NCI-H1436 treated with DMSO at 0.1 percent for 48 hours (cell line): ENCODE measurements at places on chromosomes 4 and X.

DNA sequence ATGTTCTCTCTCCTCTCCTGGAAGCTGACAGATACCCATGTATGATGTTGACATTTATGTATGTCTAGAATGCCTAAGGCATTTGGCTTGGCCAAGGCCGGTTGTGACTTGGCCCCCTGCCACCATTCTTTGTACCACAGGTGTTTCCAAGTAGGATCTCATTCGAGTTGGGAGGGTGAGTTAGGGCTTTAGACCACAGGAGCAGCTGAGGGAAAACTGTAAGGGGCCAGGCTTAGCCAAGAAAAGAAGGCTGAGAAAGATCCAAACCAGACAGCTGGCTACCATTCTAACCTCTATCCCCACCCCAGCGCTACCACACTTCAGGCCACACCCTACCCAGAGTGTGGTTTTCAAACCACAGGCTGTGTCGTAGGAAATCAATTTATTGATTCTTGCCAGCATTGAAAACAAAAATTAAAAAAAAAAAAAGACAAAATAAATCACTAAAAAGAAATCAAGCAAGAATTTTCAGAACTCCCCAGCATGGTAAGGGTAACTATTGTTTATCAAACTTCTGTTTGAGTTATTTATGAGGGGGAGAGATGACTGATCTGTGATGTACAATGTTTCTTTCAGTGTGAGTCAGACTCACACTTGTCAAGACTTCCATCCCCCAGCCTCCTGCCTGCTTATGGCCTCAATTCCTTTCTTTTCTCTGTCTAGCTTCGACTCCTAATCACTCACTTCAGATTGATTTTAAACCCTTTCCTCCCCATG, 9.9 kb downstream of the TMSB4X start:
- DNase-seq = no peak

GRCh38 chr4:181301735-181302710, 941.2 kb upstream of the TENM3 start:
- DNase-seq = peak; percentile 51

GRCh38 chr4:188297873-188298272, 158.6 kb downstream of the TRIML1 start:
- DNase-seq = no peak

GRCh38 chr4:16294455-16294854, 68.2 kb upstream of the TAPT1 start:
- DNase-seq = no peak

DNA sequence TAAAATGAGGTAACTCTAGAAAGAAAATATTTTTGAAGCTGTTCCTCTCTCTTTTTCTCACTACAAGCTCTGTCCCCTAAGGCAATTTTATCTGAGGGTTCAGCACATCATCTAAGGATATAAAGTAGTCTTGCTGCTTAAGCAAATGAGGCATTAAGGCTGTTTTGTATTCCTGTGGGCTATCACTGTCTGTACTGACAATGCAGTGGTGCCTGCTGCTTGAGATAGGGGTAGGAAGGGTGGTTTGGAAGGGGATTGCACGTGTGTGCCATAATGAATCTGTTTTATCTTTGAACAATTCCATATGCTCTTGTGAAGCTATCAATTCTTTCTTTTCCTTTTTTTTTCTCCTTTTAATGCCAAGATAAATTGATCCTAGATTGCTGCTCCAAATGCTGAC, 128.0 kb upstream of the ATOH1 start:
- no peak for DNase-seq

DNA sequence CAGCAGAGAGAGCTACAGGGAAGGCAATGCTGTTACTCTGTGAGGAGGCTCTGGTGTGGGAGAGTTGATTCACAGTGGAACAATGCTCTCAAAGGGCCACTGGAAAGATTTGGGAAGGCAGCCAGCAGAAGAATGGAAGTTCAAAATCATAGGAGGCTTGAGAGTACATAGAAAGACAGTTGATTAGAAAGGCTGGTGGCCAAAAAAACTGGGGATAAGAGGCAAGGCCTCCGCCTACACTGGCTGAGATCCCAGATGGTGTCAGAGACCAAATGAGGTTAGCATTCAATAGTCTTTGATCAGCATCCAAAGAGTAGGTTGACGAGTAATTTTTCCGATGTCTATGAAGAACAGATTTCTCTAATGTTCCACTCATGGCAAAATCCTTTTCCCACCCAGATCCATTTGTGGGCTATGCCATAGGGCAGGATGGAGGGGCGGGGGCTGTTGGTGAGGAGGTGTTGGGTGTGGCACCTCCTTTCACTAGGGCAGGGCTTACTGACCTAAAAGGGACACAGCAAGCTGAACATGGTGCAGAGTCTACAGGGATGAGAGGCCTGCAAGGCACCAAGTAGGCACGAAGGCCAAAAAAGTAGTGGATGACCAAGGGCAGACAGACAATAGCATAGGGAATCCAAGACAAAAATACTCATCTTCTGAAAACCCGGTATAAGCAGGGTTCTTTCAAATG, 15.1 kb downstream of the TEC start:
- no peak for DNase-seq

DNA sequence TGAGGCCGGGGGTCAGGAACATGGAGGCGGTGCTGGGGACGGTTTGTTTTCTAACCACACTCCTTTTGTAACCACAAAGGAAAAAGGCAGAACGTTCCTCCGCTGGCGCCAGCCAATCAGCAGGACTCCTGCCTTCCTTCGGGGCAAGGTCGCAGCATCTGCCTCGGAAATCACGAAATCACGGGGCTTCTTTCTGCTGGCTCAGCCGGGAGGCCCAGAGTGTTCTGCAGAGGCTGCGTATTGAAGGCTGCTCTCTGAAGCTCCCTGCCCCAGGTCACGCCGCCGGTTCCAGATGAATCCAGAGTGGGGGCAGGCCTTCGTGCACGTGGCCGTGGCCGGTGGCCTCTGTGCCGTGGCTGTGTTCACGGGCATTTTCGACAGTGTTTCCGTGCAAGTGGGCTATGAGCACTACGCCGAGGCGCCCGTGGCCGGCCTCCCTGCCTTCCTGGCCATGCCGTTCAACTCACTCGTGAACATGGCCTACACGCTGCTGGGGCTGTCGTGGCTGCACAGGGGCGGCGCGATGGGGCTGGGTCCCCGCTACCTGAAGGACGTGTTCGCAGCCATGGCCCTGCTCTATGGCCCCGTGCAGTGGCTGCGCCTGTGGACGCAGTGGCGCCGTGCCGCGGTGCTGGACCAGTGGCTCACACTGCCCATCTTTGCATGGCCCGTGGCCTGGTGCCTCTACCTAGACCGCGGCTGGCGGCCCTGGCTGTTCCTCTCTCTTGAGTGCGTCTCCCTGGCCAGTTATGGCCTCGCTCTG, 9.4 kb downstream of the TMEM187 start:
- no peak for DNase-seq

DNA sequence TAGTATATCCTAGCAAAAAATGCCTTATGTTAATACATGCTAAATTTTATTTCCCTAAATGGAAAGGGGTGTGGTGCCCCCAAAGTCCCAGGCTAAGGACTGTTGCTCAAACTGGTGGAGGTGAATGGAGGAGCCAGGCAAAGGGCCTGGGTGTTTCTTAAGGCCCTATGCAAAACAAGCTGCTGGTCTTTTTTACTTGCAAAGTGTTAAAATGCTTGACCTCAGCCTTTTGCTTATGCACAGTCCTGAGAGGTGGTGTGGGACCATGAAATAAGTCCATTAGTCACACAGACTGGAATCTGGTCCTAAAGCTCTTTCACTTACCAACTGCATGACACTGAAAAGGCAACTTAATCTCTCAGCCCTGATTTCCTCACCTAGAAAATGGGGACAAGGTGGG, 223.5 kb upstream of the MBNL3 start:
- no peak for DNase-seq

DNA sequence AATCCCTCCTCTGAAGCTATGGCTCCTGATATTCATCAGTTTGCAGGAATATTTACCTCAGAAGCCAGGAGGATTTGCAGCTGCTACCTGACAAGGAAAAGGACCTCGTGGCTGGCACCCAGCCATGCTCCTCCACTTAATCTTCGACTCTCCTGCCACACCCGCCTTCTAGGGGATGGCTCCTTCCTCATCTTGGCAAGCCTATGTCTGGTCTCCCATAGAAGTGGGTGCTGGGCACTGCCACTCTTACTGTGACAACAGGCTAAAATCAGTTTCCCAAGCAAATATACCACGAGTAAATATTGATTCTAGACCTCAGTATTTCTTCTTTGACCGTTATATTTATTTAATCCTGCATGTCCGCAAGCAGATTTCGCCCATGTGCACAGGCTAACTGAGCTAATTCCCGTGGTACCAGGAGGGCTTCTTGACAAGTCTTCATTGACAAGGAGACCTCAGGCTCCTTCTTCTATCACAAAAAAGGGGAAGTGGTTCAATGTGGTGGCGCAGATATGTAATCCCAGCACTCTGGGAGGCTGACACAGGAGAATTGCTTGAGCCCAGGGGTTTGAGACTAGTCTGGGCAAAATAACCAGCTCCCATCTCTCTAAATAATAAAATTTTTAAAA, 52.6 kb upstream of the DCTD start:
- DNase-seq = no peak

DNA sequence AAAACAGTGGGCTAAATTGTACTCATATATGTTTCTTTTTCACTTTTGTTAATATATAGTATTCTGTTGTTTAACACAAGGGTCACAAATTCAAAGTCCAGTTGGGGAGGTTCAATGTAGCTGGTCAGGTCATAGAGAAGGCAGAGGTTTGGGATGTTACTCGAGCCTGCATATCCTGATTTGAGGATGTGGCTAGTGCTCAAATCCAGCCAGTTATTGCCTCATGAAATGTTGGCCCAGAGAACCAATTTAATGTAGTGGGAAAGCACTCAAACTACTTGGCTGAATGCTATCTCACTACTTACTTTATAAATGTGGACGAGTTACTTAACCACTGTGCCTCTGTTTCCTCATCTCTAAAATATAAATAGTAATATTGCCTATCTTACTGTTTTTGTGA, 12.5 kb downstream of the USO1 start:
- no peak for DNase-seq

GRCh38 chr4:144360146-144360793, 219.8 kb upstream of the GYPA start:
- DNase-seq = no peak

GRCh38 chr4:46994007-46994405, 625 bp upstream of the GABRA4 start:
- no peak for DNase-seq

- no peak for DNase-seq
These were observed 174.5 kb downstream of the DCLK2 start for GRCh38 chr4:150252741-150253140.

GRCh38 chrX:80550722-80551121, 130.5 kb downstream of the TENT5D start:
- no peak for DNase-seq
